ENCODE measurements at places on chromosomes 1 and 21.

GRCh38 chr1:47647327-47647845 lies 209.5 kb downstream of the FOXD2 start:
- DNase-seq: no peak

DNA sequence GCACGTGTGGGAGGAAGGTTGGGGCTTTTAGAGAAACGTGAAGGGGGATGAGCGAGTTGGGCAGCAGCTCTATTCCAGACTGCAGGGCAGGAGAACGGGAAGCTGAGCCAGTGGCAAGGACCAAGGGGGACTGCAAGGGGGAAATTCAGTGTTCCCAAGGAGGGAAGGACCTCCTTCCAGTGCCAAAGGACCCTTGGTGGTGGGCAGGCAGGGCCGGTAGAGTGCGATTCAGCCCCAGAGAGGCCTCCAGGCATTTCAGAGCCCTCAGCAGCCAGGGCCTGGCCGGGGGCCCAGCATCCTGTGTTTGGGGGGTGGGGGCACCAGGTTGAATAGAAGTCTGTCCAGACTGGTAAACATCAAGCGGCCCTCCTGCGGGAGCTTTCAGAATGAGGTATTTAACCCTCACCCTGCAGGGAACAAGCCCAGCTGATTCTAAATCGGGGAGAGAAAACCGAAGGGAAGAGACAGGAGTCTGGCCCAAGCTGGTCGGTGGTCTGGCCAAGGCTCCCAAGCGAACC lies 2.3 kb downstream of the COL9A2 start:
- DNase-seq: no peak

GRCh38 chr1:198417039-198417438 lies 123.4 kb downstream of the ATP6V1G3 start:
- DNase-seq: no peak

DNA sequence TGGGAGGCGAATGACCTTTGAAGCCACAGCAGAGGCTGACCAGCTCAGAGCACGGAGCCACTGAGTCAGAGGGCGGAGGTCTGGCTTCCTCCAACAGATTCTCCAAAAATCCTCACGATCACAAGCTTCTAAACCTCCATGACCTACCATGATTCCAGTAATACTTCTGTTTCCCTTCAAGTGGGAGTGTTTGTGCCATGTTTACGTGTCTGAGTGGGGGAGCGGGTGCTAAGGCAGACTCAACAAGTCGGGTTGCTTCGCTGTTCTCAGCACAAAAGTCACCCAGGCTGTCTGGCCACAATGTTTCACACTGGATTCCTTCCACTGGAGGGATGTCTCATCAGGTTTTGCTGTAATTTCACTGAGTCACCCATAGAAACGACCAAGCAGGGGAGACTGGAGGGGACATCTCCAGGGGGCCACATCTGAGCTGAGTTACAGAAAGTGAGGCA lies 86.2 kb downstream of the SLC66A1 start:
- DNase-seq: no peak

DNA sequence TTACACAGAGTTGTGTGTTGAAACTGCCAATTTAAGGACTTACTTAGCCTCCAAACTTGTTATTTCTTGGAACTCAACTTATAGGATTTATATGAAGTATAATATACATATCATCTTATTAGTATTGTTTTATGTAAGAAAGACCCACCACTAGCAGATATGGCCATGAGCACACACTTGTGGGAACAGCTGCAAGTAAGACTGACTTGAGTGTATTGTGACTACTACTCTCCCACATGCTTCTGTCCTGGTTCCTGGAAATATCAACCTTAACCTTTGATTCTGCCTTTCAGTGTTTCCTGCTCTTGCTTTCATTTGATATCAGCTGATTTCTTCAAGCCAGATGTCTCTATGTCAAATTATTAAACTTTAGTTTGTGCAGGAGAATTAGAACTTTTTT lies 175.3 kb downstream of the MAGI3 start:
- DNase-seq: no peak
